ENCODE measurements at places on chromosomes 16 and 17.

DNA sequence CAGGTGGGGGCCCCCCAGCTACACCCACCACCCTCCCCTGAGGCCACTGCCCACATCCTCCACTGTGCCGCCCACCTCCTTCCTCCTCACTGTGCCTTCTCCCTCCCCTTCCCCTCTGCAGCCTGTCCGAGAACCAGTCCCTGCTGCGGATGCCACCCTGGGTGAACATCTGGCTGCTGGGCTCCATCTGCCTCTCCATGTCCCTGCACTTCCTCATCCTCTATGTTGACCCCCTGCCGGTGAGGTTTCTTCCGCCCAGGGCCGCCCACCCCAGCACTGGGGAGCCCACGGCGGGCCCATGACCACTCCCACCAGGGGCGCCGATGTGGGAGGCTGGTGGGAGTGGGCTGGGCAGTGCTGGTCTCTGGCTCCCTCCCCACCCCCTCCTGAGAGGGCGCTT lies 22.1 kb downstream of the RABEP2 start:
- DNase-seq: no peak

DNA sequence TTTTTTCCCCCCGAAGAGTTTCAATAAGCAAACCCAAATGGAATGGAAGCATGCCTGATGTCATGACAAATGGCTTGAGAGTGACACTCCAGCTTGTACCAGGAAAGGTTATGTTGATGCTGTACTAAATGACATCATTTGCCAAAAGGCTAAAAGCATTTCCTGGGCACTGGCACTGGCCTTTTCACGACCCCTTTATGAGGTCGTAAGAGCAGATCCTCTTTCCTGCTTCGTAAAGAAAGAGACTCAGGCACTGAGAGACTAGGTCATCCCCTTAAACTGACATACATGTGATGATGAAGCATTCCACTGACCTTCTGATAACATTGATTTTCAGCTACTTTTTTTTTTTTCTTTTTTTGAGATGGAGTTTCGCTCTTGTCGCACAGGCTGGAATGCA lies 30.5 kb downstream of the CEP295NL start:
- DNase-seq: no peak

GRCh38 chr17:14904386-14904785 lies 360.7 kb downstream of the PMP22 start:
- no peak for DNase-seq

GRCh38 chr17:7894226-7894625 lies 5.6 kb downstream of the CHD3 start:
- DNase-seq: no peak

- DNase-seq: no peak
These were observed 5.4 kb upstream of the GAA start for GRCh38 chr17:80095844-80096475.

- no peak for DNase-seq
These were observed 7.9 kb upstream of the C17orf58 start for GRCh38 chr17:68004201-68004600.

GRCh38 chr17:81044428-81044763 lies 9.4 kb downstream of the BAIAP2 start:
- DNase-seq: no peak

Measured in stimulated activated naive CD8-positive, alpha-beta T cell treated with anti-CD3 and anti-CD28 coated beads, Interleukin-15, Interleukin-2, amounts not matched to agents 100 U/mL and 50 U/mL, for 24 hours (primary cell).